Left ventricle myocardium superior (tissue), 1 donor: ENCODE measurements at places on chromosomes 1 and 21.

GRCh38 chr1:171366085-171366484, 52.1 kb downstream of the FMO4 start:
- no peak for DNase-seq

GRCh38 chr1:243422362-243422761, 166.5 kb downstream of the SDCCAG8 start:
- no peak for DNase-seq

DNA sequence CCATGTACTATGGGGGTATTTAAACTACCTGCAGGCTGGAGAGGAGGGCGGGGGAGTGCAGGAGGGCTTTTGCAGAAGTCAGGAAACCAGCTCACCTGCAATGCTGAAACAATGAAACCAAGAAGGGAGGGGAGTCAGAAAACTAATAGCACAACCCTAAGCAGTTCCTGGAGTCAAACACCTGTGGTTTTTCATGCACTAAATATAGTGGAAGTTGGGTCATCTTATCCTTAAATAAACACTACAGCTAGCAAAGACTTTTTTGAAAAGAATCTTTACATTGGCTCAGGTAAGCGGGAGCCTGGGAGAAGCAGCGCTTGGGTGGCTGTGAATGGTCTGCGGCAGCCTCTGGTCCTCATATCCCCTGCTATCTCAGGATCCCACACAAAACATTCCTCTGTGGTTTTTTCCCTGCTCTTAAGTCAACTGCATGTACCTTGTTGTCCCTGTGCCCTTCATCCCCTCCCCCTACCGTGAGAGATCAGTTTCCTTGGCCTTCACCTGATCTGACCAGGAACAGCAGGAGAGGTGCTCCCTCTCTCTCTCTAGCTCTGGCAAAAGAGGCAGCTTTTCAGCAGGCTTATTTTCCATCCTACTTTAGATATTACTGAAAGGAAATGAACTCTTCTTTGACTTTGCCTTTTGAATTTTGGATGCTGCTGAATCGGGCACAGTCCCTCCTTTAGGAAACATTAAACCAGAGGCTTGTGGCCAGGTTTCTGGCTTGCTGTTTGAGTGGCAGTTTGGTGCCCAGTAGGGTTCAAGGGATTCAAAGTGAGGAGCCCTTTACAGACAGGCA, 26.6 kb downstream of the TENT5C start:
- no peak for DNase-seq

DNA sequence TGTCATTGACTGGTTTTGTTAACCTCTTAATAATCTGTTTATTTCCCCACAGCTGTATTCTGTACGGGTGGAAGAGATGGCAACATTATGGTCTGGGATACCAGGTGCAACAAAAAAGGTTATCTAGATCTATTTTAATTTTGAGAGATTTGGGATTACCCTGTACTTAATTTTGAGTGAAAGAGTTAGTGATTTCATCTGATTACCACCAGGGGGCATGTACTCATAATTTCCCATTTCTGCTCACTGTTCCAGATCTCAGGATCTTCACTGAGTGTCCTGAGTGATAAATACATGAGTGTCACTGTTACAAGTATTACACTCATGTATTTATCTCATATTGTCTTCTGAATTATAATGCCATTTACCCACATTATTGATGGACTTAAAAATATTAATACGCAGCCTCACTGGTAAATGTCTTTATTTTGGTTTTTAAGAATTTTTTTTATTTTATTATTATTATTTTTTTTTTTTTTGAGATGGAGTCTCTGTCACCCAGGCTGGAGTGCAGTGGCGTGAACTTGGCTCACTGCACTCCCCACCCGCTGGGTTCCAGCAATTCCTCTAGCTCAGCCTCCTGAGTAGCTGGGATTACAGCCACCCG, 27.4 kb downstream of the DTL start:
- DNase-seq = no peak

- DNase-seq = no peak
Measured at GRCh38 chr1:15628003-15628402, 10.7 kb downstream of the DDI2 start.

- no peak for DNase-seq
Measured at GRCh38 chr1:33446590-33446989, 15.7 kb upstream of the PHC2 start.
